Activated naive CD4-positive, alpha-beta T cell (primary cell): ENCODE measurements at places on chromosomes 12 and 14.

DNA sequence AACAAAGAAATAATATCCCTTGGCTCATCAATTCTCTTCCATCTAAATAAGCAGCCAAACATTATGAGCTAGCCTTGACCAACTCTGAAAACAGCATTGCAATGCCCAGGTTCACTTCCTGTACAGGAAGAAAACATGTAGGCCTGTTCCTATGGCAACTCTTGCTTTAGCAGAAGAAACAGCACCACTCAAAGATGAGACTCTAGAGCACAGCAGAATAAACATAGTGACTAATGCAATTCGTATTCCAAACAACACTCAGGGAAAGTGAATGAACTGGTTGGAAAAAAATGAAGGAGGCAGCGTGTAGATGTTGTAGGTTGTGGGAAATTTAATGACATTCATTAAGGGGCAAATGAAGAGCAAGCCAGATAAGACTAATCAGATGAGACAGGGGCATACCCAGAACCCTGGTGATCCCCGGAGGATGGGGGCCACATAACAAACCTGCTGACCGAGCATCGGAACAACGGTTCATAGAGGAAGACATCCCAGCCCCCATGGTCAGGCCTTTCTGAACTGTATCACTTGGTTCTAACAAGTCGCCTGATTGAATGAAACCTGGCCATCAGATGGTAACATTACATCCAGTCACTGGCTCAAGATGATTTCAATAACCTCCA, 9.0 kb downstream of the ARHGDIB start:
- DNase-seq, result no peak

DNA sequence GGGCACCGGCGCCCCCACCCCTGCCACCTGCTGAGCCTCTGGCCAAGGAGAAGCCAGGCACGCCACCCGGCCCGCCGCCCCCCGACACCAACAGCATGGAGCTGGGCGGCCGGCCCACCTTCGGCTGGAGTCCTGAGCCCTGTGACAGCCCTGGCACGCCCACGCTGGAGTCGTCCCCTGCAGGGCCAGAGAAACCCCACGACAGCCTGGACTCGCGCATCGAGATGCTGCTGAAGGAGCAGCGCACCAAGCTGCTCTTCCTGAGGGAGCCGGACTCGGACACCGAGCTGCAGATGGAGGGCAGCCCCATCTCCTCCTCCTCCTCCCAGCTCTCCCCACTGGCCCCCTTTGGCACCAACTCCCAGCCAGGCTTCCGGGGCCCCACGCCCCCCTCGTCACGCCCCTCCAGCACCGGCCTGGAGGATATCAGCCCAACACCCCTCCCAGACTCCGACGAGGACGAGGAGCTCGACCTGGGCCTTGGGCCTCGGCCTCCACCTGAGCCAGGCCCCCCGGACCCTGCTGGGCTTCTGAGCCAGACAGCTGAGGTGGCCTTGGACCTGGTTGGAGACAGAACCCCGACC, 6.5 kb downstream of the SETD1B start:
- no peak for DNase-seq

DNA sequence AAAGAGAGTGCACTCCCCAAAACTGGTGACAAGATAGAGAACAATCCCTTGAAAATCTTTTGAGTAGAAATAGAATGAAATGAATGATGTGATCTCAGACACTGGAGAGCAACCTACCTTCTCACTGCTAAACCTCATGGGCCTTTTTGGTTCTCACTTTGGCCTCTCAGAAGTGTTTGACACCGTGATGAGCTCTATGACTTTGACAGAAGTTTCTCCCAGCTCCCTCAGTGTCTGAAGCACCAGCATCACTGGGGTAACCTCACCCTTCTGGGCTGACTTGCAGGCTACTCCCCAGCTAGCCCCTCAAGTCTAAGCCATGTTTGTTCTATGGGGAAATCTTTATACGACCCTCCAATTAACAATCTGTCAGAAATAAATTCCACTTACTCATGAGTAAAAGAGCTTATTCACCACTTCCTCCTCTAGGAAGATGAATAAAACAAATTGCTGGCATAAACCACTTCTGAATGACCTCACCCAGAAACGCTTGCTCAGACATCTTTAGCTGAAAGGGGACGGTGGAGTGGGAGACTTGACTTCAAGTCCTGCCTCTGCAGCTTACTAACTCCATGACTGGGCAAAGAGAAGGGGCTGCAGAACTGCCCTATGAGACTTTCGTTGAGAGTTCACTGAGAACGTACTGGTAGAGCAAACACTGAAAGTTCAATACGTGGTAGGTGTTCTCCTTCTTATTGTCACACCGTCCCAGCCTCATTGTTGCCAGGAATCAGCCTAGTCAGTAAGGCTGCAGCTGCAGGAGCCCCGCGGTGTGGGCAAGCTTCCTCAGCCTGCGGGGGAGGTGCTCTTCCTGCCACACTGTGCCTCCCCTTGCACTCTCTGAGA, 46.5 kb downstream of the ST8SIA1 start:
- DNase-seq, result no peak

DNA sequence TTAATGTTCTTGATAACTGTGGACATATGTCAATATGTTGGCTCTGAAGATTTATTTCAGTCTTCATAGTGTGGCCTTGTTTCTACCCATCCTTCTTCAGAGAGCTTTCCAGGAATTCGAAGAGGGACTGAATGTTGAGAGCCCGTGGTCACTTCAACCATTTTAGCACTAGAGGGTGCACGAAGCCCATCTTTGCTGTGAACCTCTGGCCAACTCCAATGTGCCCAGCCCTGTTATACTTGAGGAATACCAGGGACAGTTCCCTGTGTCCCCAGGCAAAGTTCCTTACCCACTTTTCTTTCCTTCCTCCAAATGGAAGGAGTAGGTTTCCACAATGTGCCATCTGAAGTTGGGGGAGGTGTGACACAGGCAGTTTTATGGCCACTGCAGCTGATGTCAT, 603.5 kb downstream of the RPL10L start:
- no peak for DNase-seq

DNA sequence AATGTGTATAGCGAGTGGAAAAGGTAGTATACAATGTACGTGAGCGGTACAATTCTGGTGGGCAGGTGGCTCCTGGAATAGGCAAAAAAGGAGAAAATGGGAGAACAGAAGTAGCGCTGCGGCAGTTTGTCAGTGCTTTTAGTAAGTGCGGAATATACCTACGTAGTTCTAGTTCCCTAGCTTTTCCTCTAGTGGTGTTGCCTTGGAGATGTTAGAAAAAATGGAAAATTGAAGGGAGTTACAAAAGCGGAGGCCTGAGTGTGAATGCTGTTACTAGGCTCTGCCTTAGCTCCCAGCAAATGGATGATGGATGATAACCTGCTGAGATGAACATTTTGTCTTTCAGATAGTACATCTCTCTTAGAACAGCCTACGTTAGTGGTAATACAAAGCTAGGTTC, 1.1 kb downstream of the TTC8 start:
- no peak for DNase-seq

DNA sequence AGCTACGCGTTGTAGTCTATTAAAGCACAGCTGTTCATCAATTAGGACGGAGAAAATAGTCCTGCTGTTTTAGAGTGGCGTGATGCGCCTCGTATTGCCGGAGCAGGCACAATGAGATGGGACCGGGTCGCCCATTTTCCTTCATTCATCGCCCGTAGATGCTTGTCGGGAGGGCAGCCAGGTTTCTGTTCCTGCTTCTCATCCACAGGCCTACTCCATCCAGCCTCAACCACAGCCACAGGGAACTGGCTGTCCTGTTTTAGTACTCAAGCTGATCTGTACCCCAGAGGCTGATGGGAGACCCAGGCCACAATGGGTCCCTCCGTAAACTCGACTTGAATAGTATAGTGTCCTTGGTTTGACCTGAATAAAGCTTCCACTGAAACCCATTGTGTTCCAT, 264.0 kb downstream of the VRK1 start:
- DNase-seq, result no peak

DNA sequence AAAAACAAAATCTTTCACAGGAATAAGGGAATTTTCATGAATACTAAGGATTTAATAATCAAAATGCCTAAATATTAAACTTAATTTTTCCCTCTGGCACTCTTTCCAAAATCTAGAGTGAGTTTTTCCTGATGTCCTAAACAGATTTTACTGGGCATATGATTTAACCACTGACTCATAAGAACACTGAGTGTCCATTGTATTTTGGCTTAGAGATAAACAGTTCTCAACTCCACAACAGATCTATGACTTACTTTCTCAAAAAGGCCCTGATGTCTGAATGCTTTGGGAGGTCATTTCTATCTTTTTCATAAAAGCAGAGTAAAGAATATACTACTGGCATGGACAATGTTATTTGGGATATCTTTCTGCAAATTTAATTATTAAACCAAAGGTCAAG, 15.0 kb downstream of the TMBIM4 start:
- no peak for DNase-seq

DNA sequence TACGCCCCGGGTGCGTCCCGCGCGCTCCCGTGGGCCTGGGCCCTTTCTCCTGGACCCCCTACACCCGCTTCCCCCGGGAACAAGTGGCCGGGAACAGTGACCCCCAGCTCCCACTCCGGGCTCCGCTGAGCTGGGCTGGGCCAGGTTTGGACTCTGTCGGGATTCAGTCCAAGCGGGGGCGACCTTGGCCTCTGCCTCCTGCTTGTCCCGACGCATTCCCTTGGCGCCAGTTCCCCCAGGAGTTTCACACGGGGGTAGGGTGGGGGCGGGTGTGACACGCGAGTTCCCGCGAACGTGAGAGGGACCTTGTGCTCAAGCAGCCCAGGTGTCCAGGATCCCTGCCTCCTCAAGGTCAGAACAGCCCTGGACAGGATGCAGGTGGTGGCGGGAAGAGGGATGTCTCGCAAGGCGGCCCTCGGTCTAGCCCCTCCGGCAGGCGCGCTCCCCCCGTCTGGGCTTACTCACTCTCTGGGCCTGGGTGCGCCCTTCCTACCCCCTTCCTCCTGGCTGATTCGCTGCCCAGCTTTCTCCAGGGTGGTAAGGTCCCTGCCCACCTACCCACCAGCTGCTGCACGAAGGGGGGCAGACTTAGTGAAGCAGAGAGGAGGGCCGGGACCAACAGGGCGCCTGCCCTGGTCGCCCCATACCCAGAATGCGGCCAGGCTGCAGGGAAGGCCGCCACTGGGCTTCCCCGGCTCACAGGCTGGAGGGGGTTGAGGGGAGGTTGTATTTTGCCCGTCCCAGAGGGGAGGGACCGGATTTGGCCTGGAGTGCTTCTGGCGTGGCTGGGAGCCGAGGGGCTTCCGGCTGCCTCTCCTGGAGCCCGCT, 862 bp downstream of the CRIP2 start:
- no peak for DNase-seq

- no peak for DNase-seq
These were observed 103.0 kb downstream of the NDUFA12 start for GRCh38 chr12:94900496-94900895.

- no peak for DNase-seq
These were observed 315 bp downstream of the LTB4R2 start for GRCh38 chr14:24310265-24310645.

DNA sequence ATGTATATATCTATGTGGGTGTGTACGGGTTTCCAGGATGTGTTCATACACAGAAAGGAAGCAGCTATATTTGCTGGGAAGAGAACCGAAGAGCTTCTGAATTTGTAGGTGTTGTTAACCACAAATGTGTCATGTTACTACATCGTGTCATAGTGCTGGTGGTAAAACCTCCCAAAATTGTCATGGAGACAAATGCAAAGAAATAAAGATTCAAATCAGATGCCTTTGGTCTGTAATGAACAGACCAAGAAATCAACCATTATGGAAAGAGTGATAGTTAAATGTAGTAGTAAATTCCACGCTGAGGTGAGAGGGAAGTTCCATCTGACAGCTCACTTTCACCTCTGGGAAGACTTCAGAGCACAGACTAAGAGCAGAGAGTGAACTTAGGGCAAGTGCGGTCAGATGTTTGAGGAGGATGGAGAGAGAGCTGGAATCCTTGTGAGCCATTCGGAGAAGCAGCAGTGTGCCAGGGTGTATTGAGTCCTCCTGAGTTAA, 487.5 kb downstream of the TMEM121 start:
- DNase-seq, result no peak

- DNase-seq, result no peak
These were observed 174.1 kb upstream of the PLXNC1 start for GRCh38 chr12:93974252-93974651.

DNA sequence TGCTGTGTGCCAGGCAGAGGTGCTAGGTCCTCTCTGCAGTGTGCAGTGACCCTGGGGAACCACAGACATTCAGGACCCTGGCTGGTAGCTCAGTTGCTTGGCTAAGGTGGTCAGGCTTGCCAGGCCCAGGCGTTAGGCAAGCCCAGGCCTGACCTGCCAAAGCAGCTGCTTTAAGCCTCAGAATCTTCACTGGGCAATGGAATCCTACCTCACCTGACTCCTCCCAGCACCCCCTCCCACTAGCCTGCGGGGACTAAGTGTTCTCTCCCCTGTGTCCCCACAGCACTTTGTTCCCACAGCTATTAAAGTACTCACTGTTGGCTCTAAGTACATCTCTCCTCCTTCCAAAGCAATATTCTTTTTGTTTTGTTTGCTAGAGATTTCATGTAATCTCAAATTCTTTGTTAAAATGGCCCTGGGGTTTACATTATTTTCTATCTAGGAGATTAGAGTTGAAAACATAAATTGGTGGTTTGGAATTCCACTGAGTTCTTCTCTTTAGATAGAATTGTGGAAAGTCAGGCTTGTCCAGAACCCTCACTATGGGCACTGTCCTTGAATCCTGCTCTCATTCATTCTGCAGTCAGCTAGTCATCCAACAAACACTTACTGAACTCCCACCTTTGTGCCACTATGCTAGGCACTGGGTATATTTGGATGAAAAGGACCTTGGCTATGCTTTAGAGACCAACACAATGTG, 44.4 kb downstream of the DGLUCY start:
- DNase-seq, result no peak

- DNase-seq, result no peak
These were observed 84.6 kb downstream of the ESR2 start for GRCh38 chr14:64209444-64210131.

DNA sequence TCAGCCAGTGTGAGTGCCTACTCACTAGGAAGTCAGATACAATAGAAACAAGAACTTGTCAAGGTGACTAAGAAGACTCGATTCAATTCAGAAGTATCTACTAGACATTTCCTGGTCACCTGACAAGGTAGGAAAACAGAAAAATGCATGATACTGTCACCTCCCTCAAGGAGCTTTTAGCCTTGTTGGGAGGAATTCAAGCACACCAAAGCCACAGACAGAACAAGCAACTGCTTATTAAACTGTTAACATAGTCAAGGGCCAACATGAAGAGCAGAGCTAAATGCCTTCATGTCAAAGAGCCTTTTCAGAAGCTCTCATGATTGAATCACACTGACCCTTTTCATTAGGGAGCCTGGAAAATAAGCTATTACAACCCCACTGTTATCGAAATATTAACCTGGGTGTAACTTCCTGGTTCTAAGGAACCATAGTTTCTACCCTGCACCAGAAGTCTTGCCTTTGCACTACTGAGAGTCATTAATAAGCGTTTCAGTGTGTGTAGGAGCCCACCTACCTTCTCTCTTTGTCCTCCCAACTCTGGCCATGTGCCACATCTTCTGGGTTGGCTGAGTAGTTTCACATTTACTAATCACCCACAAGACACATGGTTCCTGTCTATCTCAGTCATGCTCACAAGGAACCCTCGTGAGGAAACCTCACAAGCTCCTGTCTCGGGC, 31.0 kb upstream of the LGALS3 start:
- DNase-seq, result no peak

DNA sequence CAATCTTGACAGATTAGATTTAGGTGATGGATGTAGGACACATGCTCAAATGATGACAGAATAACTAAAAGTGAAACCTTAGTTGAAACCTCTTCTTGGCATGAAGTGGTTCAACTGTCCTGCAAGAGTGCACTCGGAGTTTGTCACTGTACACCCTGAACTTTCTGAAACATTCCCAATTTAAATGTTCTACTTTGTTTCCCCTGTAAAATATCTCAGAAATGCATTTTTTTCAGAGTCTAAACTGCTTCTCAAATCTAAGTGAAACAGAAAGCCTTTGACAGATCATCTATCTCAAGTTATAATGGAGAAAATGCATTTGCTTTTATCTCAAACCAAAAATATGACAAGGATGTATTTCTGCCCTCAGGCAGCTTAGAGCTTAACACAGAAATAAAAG, 66.0 kb downstream of the BHLHE41 start:
- DNase-seq, result no peak
